ENCODE measurements at places on chromosomes 3 and 15. TPM values are rescaled to one million over a fixed set of nuclear protein-coding genes. Genes with fewer than 3 reads are reported as not detected.

DNA sequence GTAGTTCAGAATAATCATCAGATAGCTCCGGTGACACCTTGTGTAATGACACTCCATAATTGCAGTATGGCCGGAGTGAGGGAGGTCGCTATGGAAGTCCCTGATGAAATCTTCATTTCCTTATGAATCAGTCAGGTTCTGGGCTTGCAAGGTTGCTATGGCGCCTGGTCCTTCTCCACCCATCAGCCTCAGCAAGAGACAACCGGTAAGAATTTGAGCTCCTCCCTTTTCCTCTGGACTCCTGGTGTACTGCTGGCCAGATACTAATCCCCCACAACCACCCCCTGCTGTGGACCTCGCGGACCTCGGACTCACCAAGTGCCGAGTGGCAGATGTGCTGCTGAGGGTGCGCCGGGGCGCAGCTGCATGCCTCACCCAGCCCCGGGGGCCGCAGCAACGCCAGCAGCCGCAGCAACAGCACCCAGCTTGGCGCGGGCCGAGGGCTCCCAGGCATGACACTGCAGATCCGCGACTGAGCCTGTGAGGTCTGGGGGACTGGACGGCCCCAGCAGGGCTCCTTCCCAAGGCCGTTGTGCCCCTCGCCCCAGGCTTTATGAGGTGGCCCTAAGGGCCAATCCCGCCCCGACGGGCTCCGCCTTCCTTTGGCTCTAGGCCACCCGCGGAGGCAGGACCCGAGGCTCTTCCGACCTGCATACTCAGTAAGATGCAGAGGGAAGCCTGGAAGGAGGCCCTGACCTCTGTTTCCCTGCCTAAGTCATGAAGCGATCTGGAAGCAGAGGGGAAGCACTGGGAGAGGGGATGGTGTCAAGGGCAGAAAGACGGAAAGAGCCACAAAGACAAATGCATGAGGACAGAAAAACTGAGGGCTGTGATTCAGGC is at the start of gene TIMP4:
Gene TIMP4 (minus strand): TSS at position 526 of the 840 bp plus-strand sequence. CDS start 72 bp downstream, at position 454.
- peak; percentile 68 for DNase-seq

- peak; percentile 49 for DNase-seq
These were observed 44.5 kb downstream of the BCL2L10 start for GRCh38 chr15:52068004-52068615.

GOLGA6L7 gene
- total RNA-seq: not detected

DNA sequence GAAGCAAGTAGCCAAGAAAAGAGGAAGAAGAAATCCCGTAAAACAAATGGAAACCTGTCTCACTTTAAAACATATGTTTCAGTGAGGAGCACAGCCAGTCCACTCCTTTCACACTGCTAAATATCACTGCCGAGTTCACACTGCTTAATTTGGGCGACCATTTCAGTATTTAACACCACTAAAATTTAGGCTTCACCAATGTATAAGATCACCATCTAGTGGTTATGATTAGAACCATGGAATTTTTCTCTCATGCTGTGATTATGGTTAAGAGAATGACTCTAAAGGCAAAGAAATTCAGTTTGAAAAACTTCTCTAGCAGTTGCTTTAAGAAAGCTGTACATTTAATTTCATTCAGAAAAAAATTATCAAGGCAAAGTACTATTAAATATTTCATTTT is 16.6 kb downstream of the SLC4A7 start:
- peak; percentile 74 for DNase-seq

- DNase-seq: no peak
These were observed 20.2 kb upstream of the SKIC8 start for GRCh38 chr15:78319588-78319987.

DNA sequence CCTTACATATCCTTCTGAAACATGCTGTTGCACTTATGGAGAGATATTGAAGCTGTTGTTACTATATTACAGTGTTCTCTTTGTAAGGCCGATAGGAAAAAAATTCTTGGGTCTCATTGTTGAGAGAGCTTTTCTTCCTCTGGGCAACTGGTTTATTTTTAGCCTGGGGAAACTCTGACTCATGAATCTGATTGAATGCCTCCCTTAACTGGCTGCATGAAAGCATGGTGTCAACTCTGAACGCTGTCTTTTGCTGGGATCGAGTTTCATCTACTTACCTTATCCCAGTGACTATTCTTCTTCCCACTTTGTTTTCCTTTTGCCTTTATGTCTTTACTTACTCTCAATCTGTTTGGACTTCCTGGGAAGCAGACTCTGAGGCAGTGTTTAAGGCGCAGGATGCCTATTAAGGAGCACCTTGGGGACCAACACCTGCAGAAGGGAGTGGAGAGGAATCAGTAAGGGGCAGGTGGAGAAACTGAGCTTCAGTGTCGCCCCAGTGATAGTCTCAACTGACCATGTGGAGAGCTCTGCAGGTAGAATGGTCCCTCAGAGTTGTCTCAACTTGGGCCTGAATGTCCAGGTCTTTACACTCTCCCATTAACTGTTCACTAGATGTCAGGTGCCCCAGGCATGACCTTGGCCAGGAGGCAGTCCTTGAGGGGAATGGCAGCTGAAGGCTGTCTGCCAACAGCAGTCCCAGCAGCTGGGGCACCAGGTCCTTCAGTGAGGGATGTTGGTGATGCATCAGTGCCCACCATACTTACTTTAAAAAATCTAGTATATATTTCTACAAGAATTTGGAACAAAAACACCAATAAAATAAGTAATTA is 88.9 kb upstream of the CCNL1 start:
- peak; percentile 91 for DNase-seq

DNA sequence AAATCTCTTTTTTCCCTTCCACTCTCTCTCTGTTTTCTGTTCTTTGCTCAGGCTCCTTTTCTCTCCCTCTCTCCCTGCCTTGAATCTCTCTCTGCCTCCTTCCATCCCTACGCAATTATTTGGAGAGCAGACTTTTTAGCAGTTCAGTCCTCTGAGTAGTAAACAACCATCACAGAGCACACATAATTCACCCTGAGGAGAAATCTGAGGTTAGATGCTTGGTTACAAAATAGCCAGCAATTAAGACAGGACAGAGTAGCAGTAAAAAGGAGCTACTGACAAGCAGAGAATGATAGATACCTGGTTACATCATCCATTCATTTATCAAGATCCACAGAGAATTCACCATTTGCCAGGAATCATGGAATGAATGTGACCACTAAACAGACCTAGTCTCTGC is 25.5 kb downstream of the SLC9A9 start:
- DNase-seq: no peak

SERINC4 gene
- total RNA-seq: not detected

GRCh38 chr3:157542711-157543500 is 39.7 kb upstream of the VEPH1 start:
- DNase-seq: peak; percentile 89

PRTG gene
- under 0.01 TPM for total RNA-seq

DNA sequence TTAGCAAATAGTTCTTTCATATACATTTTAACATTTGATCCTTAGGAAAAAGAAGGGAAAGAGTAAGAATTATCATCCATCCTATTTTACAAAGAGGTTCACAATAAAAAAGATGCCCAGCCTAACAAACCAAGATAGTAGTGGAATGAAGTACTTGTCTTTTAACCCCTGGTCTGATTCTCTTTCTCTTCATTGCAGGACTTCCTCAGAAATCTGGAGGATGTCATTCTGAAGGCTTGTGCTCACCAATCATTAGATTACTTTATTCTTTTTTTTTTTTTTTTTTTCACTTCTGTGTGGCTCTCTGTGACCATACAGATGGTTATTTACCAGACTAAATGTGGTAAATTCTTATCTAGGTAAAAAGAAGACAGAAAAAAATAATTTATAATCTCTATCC is 7.0 kb downstream of the HDGFL3 start:
- DNase-seq: peak; percentile 22

RLBP1 gene
- not detected for total RNA-seq

DNA sequence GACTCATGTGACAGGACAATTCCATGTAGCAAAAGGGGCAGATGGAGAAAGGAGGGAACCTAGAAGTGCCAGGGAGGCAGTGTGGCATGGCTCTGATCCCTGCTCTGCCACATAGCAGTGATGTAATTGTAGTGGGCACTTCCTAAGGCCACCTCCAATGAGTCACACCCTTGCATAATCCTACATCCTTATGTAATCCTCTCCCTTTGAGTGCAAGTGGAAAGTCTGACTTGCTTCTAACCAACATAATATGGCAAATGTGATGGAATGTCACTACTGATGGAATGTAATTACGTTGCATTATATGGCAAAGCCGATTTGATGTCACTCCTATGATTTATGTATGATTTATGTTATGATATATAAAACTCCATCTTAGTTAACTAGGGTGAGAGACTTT is 72.9 kb upstream of the ATP2C1 start:
- peak; percentile 84 for DNase-seq

- DNase-seq: no peak
These were observed 4.9 kb downstream of the MAN2A2 start for GRCh38 chr15:90907838-90908507.

DNA sequence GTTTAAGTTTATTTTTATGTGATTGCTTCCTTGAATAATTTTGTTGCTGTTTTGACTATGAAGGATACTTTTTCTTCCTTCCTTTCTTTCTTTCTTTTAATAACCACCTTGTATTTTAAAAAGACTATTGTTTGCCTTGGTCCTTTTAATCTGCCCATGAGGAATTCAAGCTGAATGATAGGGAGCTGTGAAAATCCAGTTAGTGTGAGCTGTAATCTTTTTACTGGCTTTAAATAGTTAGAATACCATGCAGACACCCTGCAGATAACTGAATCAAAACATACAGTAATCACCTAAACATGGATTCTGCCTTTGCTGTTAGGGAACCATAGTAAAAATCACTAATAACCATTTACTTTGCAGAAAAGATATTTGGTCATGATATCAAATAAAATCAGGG is 110.7 kb downstream of the RSRC1 start:
- no peak for DNase-seq

- DNase-seq: peak; percentile 50
These were observed 878 bp downstream of the SPPL2A start for GRCh38 chr15:50764461-50765194.

DNA sequence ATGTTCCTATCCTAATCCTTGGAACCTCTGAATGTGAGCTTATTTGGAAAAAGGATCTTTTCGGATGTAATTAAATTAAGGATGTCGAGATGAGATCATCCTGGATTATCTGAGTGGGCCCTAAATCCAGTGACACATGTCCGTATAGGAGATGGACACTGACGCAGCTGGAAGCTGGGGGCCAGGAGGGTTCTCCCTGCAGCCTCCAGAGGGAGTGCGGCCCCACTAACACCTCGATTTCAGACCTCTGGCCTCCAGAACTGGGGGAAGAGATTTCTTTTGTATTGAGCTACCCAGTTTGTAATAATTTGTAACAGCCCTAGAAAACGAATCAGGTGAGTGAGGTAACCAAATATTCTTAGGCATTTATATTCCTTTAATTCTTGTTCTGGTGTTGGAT is 2.5 kb downstream of the DNAJB8 start:
- no peak for DNase-seq

- DNase-seq: no peak
These were observed 292.6 kb downstream of the NFKBIZ start for GRCh38 chr3:102141928-102142239.

DNA sequence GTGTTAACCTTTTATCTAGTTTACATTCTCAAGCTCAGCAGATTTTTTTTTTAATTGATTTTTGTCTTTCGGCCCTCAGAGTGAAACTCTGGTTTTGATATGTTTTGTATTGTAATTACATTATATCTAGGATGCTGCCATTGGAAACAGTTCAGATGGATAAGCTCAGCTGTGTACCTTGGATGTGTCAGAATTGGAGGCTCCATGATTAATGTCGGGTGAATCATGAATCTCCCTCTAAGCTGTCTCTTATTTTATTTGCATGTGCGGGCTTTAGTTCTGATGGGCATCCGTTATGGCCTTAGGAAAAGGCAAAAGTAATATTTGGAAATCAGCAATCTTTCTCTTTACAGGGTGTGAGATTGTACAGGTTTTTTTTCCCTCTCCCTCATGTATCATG is 4.2 kb downstream of the PTPRG start:
- DNase-seq: peak; percentile 27

GRCh38 chr3:22231061-22231460 is 480.1 kb upstream of the ZNF385D start:
- peak; percentile 7 for DNase-seq

- no peak for DNase-seq
These were observed 75.1 kb downstream of the DOCK3 start for GRCh38 chr3:50749822-50750221.

DNA sequence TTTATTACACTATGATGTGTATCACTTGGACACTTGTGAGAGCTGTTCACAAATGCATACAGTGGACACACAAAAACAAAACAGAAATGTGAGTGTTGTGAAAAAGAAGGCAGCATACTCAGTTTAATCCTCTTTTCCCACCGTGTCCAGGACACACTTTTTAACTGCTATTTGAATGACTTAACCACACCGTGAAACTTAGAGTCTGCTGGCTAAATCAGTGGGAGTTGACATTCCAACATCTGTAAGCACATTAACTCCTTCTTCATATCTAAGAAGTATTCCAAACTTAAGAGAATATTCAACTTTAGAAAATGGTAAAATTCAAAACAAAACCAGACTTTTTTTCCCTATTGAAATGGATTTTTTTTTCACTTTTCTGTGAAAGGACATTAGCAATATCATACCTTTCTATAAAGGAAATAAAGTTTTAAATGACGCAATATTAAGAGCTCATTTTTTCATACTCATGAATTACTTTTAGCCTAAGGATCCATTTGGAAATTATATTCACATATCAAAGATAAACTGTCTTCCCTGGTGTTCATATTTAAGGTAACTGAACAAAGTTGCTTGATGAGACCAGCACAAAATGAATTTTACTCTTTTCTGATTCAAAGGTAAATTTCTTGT is 316.6 kb downstream of the RBMS3 start:
- DNase-seq: peak; percentile 36

CCR1 gene
- total RNA-seq: not detected

All from GM23248 (cell line).